ENCODE measurements at places on chromosomes 4 and X. TPM values are rescaled to one million over a fixed set of nuclear protein-coding genes. Genes with fewer than 3 reads are reported as not detected.

GRCh38 chrX:133709501-133709900 is 275.9 kb downstream of the GPC3 start:
- DNase-seq, result no peak

Gene ZNF518B
- 14.1 TPM for total RNA-seq

DNA sequence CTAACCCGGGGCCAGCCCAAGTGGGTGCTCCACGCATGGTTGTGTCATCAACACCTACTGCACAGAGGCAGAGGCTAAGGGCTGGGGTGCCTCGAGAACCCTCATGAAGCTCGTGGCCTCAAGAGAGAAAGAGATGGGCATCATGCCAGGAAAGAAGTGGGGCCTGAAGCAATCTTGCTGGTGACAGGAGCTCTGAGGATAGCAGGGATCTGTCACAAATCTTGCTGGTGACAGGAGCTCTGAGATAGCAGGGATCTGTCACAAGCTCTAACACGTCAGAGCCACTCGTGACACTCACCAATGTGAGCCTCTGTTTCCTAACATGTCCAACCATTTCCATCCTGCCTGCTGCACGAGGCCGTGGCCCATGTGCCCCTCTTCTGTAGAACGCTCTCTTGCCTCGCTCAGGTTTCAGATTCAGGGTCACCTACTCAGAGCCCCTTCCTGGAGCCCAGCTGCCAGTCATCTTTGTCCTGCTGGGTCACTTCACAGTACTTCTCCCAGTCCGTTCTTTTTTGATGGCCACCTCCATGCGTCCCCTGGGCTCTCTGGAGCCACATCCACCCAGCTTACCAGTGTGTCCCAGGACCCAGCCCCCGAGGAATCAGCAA is 21.1 kb downstream of the PNMA6E start:
- no peak for DNase-seq

DNA sequence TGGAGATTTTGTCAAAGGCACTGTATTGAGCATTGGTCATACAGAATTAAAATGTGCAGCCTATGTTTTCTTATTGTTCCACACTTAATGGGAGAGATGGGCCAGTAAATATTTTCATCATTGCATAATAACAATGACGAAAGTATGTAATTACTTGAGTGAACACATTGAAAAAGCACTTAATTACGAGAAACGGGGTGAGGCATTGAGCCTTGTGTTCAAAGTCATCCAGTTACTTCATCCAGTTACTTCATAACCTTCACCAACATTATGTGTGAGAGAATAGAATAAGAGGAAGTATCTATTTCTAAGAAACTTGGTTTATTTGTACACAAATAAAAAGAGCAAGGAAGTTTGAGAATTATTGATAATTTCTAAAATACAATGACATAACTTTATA is 1427.0 kb downstream of the ADGRL3 start:
- DNase-seq, result no peak

GRCh38 chrX:154013001-154013421 is 6.7 kb downstream of the IRAK1 start:
- DNase-seq, result no peak

GRCh38 chr4:95444812-95445211 is 104.0 kb downstream of the UNC5C start:
- no peak for DNase-seq

Gene MAML3
- total RNA-seq, result 12.0 TPM

Gene VCX2
- not detected for total RNA-seq

DNA sequence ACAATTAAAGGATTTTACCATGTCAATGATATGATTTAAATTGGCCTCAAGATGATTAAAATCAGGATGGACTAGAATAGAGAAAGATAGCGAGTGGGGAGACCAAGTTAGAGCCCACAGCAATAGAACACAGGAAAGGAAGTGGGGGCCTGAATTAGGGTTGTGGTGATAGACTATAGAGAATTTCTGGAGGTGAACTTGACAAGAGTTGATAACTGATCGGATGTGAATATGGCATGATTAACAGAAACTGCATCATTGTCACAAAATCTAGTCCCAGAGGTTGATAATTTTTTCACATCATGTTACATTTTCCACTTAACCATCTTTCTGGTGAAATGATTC is 26.3 kb upstream of the TRPC3 start:
- no peak for DNase-seq

DNA sequence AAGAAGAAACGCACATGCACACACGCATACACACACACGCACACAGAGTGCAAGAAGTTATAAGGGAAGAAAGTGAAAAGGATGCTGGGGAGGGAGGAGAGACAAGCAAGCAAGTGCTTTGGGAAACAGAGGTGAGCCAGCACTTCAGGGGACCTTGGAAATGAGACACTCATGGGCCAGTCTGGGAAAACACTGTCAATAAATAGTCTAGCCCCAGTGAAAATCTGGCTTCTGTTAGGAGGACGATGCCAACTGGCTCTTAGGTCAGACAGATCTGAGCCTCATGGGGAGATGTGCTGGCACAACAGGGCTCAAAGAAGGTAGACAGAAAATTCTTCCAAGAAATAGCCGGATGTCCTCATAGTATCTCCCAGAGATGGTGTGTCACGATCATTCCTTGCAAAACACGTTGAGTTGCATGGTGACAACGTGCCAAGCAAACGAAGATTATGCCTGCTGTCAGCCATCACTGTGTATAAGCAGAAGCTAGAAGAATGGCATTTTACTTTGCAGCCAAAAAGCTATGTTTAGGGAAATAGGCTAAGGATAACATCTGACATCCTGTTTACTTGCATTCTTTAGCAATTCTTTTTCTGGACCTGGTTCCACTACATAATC is 557 bp upstream of the ARHGEF6 start:
- no peak for DNase-seq

Gene SFRP2
- total RNA-seq, result not detected

Gene CTAG2
- not detected for total RNA-seq

DNA sequence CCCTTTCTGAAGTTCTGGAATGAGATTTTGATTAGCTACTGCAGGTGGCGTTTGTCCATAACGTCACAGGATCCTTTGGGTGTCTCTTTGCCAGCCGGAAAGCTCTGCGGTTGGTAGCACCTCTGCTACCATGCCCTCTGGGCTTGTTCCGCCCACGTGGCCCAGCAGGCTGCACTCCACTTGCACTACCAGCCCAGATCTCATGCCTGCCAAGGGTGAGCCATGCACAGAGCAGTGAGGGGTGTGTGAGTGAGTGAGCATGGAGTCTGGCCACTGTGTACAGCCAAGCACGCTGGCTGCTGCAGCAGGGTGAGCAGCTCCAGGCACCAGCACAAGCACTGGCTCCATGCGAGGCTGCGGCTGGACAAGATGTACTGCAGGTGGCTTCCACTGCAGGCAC is 6.6 kb upstream of the HNRNPD start:
- peak; percentile 38 for DNase-seq

GRCh38 chr4:141041021-141041476 is 92.2 kb downstream of the RNF150 start:
- DNase-seq, result no peak

DNA sequence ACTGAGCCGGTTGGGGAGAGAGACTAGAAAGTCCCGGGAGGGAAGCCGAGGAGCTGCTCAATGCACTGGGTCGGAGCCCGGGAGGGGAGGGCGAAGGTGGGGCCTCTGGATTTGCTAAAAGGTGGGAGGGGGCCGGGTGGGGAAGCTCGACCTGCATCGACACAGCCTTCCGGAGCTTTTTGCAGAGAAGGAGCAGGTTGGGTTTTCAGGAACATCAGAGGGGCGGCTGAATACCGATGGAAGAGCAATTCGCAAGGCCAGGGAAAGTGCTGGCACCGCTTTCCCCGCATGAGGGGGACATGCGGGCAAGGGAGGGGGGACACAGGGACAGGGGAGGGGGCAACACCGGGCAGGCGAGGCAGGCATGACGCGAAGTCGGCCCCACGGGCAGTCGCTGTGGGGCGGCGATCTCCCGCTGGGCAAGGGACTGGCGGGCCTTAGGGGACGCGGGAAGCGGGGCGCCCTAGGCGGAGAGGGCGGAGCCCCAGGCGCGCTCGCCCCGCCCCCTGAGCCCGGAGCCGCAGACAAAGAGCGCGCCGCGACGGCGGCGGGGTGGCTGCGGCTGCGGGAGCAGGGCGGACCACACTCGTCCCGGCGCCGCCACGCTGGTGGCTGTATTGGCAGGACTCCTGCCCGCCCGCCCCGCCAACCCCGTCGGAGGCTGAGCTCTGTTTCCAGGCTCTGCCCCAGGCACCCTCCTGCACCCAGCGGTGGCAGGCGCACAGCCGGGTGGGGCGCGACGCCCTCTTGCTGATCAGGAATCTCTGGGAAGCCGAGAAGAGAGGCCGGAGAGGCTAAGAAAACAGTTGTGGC is 11.6 kb downstream of the PDZD4 start:
- DNase-seq, result peak; percentile 19
